ENCODE measurements at places on chromosomes 13 and 19.

DNA sequence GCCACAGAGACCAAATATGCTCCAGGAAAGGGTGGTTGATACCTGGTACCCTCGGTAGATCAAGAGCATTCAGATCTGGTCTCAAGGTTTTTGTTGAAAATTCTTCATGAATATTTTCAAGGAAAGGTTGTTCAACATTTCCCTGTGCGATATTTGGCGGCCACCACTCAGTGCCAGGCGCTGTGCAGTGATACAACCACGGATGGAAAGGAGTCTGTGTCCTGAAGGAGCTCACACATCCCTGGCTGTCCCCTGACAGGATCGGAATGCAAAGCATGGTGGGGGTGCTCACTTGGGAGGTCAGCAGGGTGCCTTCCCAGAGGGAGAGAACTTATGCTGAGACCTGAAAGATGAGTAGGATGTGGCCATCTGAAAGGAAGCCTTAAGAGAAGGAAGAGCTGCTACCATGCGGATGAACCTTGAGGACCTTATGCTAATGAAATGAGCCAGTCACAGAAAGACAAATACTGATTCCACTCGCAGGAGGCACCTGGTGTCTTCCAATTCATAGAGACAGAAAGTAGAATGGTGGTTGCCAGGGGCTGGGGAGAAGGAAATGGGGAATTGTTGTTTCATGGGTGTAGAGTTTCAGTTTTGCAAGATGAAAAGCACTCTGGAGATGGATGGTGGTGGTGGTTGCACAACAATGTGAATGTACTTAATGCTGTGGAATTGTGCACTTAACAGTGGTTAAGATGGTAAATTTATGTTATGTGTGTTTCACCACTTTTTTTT lies 41.6 kb downstream of the HSPH1 start:
- DNase-seq = no peak

- no peak for DNase-seq
These were observed 18.2 kb downstream of the ARHGAP33 start for GRCh38 chr19:35793381-35794165.

- DNase-seq = no peak
These were observed 619 bp downstream of the MEF2B start for GRCh38 chr19:19169236-19170052.

DNA sequence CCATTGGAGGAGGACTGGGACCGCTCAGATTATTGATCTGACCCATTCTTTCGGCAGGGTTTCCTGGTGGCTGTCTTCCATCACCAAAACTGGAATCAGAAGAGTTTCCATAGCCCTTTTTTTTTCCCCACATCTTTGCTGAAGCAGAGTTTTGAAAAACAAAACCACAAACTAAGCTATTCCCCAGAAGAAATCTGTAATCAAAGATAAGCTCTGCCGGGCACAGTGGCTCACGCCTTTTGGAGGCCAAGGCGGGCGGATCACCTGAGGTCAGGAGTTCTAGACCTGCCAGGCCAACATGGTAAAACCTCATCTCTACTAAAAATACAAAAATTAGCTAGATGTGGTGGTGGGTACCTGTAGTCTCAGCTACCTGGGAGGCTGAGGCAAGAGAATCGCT lies 4.2 kb upstream of the ICAM1 start:
- DNase-seq = no peak

DNA sequence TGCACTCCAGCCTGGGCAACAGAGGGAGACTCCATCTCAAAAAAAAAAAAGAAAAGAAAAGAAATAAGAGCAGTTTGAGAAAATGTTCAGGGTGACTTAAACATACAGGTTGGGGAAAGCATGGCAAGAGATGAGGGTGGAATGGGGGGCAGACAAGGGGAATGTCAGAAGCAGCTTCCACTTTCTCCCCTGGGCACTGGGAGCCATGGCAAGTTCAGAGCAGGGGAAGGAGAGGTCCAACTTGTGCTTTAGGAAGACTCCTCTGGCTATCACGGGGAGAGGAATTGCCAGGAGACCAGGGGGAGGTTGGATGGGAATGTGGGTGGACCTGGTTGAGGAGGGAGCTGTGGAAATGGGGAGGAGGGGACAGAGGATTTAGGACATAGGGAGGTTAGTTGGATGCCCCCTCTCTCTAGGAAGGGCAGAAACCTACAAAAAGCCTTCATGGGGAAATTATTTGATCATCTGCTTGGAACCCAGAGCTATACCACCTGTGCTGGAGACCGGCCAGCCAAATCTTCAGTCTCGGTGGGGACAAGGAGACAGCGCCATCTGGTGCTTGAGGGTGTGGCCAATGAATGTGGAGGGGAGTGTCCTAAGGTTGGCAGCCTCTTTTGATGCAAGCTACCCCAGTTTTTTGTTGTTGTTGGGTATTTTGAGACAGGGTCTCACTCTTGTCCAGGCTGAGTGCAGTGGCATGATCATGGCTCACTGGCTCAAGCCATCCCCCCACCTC lies 7.3 kb upstream of the STRN4 start:
- DNase-seq = no peak

- DNase-seq = no peak
These were observed 88.1 kb downstream of the TSC22D1 start for GRCh38 chr13:44487989-44488388.

- no peak for DNase-seq
These were observed 8.3 kb downstream of the RYR1 start for GRCh38 chr19:38441657-38442348.

DNA sequence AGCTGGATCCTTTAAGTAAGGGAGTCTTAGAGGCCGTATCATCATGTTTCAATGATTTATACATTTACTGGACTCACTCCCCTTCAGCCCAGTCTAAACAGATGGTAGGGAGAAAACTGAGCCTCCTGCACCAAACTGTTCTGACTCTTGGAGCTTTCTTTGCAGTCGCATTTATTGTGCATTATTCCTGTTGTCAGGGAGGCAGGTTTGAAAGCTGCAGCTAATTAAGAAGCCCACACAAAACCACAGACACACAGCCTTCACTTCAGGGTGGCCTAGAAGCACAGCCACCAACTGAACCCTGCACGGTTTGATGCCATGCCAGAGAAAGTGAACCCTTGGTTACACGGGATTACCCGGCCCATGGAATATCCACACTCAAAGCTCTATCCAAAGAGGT lies 911.0 kb downstream of the UQCRFS1 start:
- no peak for DNase-seq

DNA sequence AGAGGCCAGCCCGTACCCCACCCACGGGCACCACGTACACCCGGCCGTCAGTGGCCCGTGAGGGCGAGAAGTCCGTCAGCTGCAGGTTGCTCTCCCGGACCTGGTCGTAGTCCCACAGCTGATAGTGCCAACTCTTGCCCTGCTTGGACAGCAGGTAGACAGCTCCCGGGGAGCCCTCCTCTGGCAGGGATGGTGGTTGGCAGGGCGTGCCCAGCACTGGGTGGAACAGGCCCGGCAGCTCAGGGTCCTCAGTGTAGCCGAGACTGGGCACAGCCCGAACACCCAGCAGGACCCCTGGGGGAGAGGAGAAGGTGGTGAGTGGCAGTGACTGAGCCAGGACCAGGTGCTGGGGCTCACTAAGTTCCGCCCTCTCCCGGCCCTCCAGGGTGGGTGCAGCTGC lies 7.8 kb downstream of the ACTMAP start:
- DNase-seq = no peak

- no peak for DNase-seq
These were observed 9.7 kb downstream of the LPAR6 start for GRCh38 chr13:48403151-48403631.

- DNase-seq = no peak
These were observed 40.6 kb downstream of the PHF11 start for GRCh38 chr13:49536144-49536873.

DNA sequence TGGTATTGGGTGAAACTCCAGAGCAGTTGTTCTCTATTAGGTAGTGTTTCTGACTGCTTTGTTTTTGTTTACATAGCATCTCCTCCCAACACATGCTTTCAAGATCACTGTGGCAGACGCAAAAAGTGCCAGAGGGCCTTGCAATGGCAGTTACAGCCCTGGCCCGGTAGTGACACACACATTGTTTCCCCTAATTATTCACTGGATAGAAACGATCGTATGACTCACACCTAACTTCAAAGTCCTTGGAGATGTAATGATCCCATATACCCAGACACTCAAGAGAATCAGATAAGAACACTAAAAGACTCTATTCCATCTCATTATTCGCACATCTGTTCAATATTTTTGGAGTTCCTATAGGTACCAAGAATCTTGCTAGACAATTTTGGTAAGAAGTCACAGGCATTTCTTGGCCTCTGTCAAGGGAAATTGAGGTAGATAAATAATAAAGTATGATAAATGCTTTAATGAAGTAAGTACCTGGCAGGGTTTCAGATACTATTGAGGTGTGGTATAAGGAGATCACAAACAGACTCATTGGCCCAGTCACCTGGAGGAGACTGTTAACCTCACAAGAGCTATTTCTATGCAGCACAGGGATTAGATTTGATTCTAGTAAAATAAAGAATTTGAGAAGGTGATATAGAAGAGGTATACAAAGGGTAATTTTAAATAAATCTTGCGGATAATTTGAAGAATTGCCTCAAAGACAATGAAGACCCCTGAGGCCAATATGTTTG lies 485.3 kb downstream of the SLITRK6 start:
- DNase-seq = no peak

- no peak for DNase-seq
These were observed 3.7 kb upstream of the TMEM272 start for GRCh38 chr13:51848674-51849073.

Measured in skeletal muscle cell (primary cell).